Activated CD4-positive, alpha-beta T cell treated with anti-CD3 and anti-CD28 coated beads, Interleukin-2, amount 50 U/mL, for 48 hours (primary cell): ENCODE measurements at places on chromosomes 13 and 19.

- DNase-seq, result no peak
These were observed 583 bp downstream of the PCDH8 start for GRCh38 chr13:52847682-52848432.

DNA sequence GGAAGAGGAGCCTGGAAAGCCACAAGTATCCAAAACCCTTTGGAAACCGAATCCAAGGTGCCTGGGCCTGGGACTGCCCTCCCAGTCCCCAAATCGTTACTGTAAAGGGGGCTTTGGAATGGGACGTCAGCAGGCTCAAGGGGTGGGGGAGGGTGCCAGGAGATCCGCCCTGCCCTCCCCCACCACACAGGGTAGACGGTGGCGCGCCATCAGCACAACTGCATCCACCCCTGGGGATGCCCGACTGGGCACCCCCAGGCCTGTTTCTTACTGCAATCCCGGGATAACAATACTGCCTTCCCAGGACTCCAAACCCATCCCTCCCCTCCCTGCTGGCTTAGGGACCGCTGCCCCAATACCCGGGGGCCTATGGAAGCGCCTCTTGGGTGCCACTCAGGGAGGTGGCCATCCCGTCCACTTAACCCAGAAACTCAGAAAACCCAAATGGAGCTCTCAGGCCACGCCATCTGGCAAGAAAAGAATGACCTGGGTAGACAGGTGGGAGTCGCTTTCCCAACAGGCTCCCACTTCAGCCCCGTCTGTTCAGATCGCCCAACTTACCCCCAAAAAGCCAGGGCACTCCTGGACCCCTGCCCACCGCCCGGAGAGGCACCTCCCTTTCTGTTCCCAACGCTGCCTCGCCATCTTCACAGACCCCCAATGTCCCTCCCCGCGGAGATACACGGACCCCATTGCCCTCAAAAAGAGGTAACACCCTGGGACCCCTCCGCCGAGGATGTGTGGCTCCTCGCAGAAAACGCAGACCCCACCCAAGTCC lies 2.4 kb downstream of the KLF16 start:
- no peak for DNase-seq

DNA sequence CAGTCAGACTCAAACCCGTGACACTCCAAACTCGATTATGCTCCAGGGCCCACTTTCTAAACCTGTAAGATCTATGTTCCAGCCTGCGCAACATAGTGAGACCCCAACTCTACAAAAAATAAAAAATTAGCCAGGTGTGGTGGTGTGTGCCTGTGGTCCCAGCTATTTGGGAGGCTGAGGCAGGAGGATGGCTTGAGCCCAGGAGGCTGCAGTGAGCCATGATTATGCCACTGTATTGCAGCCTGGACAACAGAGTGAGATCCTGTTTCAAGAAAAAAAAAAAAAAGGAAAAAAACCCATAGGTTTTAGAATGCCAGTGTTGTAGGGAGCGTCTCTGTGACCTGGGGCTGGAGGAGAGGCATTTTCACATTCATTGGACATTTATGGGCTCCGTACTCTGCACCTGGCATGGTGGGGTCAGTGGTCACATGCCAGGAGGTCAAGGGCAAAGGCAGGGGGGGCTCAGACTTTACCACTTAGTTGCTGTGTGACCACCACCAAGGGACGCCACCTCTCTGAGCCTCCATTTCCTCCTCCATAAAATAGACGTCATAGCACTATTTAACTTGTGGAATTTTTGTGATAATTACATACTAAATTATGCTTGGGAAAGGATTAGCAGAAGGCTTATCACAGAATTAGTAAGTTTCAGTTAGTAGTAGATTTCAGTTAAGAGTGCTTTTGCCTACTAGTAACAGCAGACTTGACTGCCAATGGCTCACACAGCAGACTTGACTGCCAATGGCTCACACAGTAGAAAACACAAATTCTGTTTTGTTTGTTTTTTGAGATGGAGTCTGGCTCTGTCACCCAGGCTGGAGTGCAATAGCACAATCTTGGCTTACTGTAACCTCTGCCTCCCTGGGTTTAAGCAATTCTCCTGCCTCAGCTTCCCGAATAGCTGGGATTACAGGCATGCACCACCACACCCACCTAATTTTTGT lies 5.9 kb downstream of the SELENOV start:
- DNase-seq, result no peak

DNA sequence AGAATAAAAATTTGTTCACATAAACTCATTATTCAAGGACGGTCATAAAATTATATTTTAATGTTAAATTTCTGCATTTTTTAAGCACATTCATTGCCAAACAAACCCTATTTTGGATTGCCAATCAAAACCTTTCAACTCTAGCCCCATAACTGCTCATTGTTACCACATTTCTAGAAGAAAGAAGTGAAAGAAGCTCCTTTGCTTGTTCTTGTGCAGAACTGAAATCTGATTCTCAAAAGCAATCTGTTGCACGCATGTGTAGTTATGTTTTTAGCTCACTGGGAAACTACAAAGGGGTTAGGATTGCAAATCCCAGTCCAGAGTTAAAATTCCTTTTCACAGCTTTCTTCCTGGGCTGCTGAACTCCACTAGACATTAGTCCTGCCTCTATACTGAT lies 109.5 kb upstream of the MIR17HG start:
- DNase-seq, result no peak

DNA sequence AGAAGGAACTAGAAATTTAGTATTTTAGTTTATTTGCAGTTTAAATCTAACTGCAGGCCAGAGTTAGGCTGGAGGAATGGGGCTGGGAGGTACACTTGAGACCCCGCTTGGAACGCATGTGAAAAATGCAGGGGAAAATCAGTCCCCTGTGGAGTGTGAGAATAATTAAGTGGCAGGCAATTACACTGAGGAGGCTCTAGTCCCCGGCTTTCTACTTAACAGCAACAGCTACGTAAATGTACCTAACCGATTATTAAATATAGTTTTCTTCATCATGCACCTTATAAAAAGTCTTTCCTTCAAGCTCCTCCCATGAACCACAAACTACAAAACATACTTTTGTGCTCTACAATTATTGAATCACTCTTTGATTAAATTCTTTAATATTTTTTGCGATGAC lies 804 bp downstream of the ZNF708 start:
- DNase-seq, result no peak

- DNase-seq, result no peak
These were observed at the start of gene SPINT2 for GRCh38 chr19:38264486-38265212. Gene SPINT2 (plus strand): TSS chr19:38264573. CDS start chr19:38264893, 320 bp downstream.

DNA sequence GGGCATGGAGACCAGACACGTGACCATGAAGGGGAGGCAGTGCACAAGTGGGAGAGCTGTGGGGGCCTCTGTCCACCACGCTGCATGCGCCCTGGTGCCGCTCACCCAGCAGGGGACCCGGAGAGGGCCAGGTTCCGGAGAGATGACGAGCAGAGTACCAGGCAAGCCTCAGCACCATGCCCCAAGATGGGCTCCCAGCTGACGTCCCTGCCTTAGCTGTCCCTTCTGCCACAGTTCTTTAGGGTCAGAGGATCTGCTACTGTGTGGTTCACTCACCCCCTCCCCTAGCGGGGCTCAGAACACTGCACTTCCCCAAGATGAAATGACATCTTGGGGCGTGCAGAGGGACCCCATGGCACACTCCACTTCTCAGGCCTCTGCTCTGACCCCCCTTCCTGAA lies 9.6 kb upstream of the PRKD2 start:
- DNase-seq, result no peak

DNA sequence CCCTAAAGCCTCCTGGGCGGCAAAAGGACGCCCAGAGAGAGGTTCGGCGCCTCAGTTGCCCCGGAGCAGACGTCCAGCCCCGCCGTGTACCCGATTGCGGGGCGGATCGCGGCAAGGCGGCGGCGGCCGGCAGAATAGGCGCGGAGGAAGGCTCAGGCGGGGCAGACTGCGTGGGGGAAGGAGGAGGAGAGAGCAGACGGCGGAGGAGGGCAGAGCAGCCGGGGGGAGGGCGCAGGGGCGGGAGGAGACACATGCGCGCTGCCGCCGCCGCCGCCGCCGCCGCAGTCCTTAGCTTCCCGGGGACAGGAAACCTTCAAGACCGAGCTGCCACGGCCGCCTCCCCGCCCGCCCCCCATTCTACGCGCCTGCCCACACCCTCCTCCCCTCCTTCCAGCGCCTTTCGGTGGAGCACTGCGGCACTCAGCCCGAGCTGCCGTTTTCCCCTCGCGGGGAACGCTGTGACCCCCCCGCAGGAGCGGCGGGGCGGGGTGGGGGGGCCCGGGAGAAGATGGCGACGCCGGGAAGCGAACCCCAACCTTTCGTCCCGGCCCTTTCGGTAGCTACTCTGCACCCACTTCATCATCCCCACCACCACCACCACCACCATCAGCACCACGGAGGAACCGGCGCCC lies at the start of gene LRCH1:
Gene LRCH1 (plus strand): TSS at position 282 of the 632 bp plus-strand sequence. CDS start 227 bp downstream, at position 509.
- DNase-seq, result peak; percentile 88

DNA sequence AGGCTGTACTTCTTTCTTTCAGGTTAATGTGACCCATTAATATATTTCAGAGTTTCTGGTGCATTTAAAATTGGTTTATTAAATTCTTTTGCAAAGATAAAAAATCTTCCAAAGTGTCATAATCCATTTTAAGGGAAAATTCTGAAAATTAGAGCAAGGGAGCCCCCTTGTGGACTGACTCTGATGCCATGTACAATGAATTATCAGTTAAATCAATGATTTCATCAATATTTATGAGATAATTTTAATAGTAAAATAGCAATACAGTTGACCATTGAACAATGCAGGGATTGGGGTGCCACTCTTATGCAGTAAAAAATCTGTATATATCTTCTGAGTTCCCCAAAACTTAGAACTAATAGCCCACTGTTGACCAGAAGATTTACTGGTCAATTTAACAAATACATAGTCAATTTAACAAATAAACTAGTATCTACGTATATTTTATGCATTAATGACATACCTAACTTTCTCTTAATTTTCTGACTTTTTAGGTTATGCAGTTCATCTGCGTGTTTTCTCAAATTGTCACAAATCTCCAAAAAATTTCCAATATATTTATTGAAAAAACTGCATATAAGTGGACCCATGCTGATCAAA lies 479.1 kb upstream of the MIR17HG start:
- peak; percentile 12 for DNase-seq

DNA sequence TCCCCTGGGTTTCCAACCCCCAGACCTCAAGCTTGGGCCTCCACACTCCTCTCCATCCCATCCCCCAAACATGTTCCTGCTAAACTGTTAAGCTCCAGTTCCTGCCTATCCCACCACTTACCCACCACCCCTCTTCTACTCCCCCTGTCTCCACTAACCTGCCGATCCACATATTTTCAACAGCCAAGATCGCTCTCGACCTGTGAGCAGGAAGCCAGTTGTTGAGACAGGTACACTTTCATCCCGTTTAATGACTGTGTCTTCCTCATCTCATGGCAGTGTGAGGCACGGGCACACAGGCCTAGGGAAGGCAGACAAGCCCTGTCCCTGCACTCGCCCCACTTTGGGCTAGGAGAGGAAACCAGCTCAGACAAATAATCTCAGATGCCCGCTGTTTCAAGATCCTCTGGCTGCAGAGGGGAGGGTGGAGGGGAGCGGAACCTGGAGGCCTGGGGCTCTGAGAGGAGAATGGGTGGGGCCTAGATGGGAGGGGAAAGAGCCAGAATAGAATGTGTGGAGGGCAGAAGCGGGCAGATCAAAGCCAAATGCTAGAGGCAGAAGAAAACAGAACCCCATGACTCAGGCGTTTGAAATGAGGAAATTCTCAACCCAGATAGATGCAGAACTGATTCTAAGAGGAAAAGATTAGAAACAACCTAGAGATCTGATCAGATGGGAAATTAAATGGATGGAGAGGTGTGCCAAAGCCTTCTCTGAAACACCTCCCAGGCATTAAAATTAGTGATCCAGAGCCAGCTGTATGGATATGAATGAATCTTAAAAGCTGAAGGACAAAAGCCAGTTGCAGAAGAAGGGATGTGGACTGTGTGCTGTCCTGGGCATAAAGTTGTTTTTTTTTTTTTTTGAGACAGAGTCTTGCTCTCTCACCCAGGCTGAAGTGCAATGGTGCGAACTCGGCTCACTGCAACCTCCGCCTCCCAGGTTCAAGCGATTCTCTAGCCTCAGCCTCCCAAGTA lies 16.9 kb upstream of the CYP2S1 start:
- DNase-seq, result peak; percentile 31

DNA sequence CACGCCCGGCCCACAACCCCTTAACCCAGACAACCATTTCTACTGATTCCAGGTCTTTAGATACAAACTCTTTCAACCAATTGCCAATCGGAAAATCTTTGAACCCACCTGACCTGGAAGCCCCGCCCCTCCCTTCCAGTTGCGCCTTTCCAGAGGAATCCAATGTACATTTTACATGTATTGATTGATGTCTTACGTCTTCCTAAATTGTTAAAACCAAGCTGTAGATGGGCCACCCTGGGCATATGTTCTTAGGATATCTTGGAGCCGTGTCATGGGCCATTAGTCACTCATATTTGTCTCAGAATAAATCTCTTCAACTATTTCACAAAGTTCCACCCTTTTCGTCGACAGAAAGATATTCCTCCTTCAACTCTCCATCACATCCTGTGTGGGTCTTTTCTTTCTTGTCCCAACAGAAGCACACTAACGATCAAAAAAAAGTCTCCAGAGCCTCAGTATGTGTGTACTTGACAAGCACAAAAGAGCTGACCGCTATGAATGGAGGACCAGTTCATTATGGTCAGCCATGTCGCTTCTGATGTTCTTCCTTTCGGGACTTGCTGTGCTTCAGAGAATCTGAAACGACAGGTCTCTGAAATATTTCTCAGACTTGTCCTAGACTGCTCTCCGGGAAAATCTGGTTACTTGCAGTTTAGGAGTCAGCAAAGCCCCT lies 601 bp upstream of the ZNF749 start:
- no peak for DNase-seq

DNA sequence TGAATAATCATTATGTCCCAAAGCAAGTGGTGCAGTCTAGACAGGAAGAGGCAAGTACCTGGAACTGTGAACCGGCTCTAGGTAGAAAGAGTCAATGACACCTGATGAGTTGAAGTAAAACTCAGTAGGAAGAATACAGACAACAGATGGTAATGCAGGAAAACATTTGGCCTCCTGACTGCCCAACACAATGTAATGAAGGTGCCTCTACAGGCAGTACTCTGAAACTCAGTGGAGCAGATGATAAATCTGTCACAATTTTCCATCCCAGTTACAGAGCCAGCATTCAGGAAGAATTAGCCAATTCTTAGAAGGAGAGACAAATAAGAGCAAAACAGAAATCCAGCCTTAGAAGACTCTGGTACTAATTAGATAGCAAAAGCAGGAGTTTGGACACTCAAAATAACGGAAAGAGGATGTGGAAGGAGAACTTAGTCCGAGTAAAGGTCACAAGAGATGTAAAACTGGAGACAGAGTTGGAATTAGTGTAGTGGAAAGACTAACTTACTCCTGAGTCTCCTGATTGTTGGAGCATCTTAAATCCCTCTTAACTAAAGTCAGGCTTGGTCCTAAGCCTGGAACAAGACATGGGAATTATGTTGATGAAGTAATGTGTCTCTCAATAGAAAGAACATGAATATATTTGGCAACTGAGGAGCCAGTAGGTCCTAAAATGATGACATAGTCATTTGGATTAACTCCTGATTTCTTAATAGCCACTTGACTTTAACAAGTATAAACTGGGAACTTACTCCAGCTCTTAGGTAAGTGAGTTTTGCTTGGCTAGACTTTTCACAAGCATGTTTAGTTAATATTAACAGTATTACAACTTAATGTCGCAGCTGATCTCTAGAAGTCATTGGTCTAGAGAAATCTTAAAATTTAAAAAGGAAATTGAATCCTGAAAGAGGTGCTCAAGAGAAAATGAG lies 457.3 kb upstream of the MIR17HG start:
- no peak for DNase-seq

- DNase-seq, result no peak
These were observed 1032.4 kb upstream of the MIR17HG start for GRCh38 chr13:90315061-90315460.
